Activated CD8-positive, alpha-beta T cell treated with anti-CD3 and anti-CD28 coated beads, Interleukin-2, amount 10 ng/mL, durations not matched to agents 7 days and 5 days (primary cell): ENCODE measurements at places on chromosomes 7 and 10.

DNA sequence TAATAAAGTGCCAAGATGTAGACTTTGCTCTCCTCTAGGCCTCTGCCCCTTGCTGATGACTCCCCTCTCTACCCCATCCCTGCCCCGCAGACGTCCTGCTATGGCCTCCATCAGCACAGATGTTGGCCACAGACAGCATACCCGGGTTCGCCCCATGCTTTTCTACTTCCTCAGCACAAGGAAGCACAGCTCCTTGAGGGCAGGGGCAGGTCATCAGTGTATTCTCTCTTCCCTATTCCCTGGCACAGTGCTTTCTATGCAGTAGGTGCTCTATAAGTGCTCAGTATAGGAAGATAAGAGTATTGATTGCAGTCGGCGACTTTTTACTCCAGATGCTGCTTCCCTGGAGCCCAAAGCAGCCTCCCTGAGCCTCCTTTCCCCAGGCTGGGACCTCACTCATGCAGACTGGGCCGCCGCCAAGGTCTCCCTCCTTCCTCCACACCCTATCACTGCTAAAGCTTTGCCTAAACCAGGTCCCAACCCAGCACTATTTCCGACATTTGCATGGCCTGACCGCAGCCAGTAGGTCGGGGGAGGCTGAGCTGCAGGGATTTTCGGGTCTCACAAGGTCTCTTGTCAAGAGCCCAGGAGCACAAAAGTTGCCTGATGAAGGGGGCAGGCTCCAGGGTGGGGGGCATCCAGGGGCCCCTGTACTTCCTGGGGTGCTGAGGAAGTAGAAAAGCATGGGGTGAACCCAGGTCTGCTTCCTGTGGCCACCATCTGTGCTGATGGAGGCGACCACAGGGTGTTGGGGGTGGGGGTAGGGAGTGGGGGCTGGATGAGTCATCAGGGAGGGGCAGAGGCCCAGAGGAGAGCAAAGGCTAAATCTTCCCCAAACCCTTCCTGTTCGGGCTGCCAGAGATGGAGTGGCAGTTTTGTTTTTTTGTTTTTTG lies 8.0 kb downstream of the CALHM3 start:
- DNase-seq = peak; percentile 96

- no peak for DNase-seq
These were observed 268.3 kb downstream of the CACNA2D1 start for GRCh38 chr7:82175319-82175718.

DNA sequence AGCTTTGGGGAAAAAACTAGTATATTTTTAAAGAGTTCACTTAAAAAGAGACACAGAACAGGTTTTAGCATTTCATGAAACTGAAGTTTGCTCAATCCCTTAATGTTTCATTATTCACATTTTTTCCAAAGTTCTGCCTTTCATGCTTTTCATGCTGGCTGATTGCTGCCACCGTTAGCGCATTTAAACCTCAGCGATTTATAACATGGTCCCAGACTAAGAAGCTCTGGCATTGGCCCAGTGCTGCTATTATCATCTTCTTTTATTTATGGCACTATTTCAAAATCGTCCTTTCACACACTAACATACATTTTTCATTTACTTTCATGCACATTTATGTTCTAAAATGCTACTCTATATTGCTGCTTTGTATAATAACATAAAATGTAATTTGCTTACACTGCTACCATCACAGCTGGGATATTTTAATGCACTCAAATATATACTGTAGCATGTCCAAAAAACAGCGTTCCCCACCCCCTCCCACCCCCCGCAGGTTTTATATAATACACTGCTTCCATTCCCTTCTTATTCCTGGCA lies 141.9 kb downstream of the MPP7 start:
- DNase-seq = no peak

- no peak for DNase-seq
These were observed 120.6 kb upstream of the FRMD4A start for GRCh38 chr10:14451341-14451740.
